ENCODE measurements at places on chromosomes 6 and 20. TPM values are rescaled to one million over a fixed set of nuclear protein-coding genes. Genes with fewer than 3 reads are reported as not detected.

Gene OOEP
- total RNA-seq = not detected

Gene FUCA2
- 69.9 TPM for total RNA-seq

Gene RAET1E
- not detected for total RNA-seq

Gene BNIP5
- total RNA-seq = not detected

Gene TBXT
- not detected for total RNA-seq

Gene HLA-DQA1
- not detected for total RNA-seq

DNA sequence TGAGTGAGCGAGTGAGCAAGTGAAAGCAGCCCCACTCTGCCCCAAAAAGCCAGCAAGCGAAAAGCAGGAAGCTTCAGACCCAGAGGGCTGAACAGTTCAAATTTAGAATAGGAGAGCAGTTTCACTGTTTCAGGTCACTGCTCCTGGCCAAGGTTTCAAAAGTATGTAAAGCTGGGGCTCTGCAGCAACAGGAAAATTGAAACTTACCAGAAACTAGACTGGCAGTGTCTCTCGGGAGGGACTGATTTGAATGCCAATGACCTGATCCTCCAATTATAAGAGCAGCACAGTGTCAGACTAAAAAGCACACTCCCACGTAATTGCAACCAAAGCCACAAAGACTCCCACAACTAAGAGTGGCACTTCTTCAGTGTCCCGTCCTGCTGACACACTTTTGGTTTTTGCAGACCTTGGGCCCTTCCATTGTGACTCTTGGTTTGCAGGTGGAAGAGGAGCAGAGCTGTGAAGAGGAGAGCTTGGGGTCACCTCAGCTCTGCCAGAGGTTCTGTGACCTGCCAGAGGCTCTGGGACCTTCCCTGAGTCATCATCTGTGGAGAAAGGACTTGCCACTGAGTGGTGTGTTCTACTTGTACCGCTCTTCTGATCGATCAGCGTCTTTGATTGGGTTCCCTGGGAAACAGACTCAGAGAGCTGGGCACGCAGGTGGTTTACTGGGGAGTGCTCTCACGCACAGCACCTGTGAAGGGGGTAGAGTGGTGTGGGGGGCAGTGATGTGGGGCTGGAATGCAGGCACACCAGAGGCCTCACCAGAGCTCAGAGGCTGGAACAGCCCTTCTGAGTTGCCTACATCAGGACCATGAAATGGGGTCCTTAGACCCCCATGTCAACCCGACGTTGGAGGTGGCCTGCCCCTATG lies 52.7 kb upstream of the PTGIS start:
- no peak for DNase-seq

DNA sequence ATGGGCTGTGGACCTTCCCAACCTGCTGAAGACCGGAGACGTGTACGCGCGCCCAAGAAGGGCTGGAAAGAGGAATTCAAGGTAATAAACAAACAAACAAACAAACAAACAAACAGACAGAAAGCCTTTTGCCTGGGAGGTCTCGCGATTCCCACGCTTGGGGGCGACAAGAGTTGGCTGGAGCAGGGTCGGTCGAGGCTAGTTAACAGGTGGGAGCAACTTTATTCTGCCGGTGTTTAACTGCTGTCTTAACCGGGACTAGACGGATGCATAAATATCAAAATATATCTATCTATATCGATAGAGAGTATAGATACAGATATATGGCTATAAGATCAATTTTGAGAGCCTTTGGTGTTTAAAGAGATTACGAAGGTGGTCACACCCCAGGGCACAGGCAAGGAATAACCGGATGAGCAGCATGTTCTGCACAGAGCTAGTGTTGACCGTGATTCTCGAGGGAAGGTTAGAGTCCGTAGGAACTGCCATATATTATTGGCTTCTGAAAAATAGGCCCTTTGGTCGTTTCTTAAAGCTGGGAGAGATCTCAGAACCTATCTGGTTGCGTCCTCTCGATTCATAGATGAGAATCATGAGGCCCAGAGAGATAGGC lies 514 bp downstream of the STMND1 start:
- DNase-seq = no peak

GRCh38 chr6:113221850-113222249 lies 635.3 kb upstream of the MARCKS start:
- no peak for DNase-seq

DNA sequence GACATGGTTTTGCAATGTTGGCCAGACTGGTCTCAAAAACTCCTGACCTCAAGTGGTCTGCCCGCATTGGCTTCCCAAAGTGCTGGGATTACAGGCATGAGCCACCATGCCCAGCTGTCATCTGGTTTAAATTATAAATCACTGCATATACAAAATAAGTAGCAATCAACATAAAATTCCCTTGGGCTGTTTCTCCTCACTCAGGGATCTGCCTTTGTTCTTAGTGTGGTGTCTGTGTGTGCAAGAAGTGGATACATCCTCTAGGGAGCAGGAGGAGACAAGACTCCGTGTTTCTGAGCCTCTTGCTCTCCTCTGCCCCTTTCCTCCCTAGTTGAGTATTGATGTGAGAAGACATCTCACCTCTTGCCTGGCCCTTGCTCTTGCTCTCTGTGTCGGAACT lies 65.2 kb upstream of the ADGRF4 start:
- DNase-seq = peak; percentile 41

DNA sequence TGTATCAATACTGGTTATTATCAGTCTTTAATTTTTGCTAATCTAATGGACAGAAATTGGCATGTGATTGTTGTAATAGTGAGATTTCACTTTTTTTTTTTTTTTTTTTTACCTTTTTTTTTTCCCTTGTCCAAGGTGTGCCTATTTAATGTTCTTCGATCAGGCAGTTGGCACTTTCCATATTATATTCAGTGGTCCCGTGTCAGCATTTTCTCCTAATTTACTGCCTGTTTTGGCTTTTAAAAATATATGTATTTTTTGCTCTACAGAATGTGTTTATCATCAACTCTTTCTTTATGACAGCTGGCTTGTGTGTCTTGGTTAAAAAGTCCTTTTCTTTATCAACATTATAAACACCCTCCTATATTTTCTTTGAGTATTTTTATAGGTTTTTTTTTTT lies 39.4 kb downstream of the CDYL start:
- no peak for DNase-seq

GRCh38 chr6:34384321-34385153 lies 7.9 kb downstream of the NUDT3 start:
- no peak for DNase-seq

DNA sequence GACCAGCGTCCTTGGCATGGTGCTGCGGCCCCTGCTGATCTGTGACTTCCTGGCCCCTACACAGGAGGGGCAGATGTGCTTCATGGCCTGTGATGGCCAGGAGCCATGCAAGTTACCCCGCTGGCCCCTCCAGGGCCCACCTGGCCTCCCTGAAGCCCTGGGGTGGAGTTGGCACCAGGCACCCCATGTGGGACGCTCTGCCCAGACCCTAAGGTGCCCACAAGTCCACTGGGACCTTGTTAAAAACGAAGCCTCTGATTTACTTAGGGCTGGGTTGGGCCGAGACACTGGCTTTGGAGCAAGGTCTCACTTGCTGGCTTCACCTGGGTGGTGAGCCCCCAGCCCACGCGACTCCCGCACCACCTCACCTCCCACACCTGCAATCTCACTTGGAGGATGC lies 139.0 kb downstream of the PHACTR3 start:
- no peak for DNase-seq

DNA sequence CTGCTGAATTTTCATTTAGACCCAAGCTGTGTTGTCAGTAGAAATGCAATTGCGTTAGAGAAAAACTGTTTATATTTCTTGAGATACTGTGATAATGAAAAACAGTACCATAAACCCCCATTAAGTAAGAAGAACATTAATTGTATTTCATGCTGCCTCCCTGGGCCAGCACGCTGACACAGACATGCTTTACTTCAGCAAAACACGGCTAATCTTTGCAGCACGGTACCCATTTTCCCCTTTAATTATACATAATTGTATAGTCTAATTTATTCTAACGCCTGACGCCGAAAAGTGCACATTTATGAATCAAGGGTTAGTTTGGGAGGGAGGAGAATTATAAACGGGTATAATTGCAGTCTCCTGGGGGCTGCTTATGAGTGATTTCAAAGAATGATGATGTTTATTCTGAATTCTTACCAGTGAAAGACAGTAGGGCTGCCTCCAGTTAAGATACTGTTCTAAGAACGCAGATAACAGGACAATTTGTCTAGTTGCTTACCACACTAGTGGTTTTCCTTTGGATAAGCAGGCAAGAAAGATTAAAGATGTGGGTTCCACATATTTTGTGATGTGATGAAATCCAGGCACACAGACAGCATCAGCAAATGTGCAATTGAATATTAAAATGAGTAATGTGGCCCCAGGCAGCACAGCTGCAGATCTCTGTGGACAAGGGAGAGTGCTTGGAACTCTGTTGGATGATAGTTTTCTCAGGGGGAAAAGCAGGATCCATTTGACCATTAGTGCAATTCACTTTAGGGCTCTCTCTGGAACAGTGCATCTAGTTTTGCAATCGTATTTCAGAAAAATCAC lies 4.7 kb upstream of the SULF2 start:
- DNase-seq = no peak

DNA sequence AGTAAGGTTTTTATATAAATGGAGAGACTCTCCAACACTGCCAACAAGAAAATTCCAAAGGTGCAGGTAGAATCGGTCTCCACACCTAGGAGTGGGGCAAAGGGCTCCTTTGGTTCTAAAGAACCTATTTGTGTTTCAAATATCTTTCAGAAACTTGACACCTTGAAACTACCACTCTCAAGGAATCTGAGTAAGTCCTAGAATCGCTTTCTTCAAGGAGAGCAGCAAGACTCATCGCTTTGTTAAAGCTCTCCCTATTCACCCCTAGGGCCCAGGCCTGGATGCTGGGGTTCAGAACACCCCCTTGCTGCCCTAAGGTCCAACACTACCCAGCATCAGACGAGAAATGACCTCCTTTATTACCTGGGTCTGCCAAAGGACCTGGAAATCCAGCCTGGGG lies 2.0 kb downstream of the CLIC5 start:
- DNase-seq = no peak

DNA sequence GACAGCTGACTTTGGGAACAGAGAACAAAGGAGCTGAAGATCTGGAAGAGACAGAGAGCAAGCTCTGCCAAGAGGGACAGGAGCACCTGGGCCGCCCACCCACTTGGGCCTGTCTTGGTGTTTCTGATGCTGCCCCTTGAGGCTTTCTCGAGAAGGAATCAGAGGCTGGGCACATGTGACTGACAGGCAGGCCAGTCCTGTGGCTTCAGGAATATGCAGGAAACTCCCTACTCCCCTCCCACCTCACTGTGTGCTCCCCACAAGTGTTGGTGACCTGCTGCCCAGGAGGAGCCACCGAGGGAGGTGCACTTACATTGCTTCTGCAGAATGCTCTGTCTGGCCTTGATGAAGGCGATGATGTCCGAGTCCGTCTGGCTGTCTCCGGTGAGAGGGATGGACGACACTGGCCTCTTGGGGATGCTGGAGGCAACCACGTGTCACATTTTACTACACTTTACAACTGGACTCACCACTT lies 20.9 kb upstream of the KCNK16 start:
- no peak for DNase-seq

- no peak for DNase-seq
Observed at GRCh38 chr6:42566614-42567208, 2.9 kb downstream of the UBR2 start.

DNA sequence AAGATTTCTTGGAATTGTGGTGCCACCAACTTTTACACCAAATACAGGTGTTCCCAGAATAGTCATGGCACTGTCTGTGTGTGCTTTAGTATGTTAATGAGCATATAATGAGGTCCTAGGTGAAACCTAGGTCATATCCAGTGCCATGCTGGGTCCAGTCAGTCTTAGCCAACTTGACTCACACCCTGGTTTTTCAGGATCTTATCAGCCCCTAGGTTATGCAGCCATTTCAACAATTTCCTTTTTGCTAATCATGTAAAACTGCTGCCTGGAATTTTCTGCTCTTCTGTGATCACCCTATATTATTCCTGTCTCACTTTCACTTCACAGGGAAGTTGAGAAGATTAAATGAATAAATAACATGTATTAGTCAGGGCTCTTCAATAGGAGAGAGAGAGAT lies 23.7 kb downstream of the SDHAF4 start:
- no peak for DNase-seq

DNA sequence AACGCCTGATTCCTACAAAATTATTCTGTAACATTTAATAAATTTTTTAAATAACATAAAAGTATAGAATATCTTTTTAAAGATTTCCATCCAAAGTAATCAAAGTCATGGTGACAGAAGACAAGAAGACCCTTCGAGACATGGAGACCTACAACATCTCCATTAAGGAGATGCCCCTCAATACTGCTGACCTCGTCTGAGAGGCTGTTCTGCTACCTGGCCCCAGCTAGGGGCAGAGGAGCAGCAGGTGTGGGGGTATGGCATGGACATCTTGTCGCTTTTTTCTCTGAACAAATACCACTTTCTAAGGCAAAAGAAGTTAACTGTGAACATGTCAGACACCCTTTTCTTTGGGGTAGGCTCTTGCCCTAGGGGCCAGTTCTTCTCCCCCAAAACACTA lies 44.1 kb downstream of the BLOC1S5 start:
- no peak for DNase-seq

DNA sequence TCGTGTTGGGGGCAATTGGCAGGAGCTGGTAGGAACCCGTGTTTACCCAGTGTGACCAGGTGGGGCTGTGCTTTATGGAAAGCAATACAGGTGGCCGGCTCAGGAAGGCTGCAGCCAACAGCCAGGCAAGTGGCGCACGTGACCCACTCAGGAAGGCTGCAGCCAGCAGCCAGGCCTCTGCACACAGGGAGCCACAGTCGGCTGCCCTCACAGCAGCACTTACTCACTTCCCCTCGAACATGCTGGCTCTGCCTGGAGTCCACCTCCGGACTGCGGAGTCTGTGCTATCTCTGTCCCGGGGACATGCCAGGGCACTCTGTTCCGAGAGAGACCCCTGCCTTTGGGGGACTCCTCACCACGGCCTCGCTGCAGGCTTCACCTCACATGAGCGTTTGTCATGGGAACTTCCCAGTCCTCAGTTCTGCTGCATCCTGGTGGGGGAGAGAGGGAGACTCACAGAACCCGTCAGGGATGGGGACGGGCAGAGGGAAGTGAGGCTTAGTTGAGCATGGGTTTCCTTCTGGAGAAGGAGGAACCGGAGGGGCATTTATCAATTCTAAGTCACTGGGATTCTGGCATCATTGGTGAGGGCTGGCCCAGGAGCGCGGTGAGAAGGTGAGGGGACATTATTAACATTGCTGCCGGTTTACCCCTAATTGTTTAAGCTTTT lies 76.8 kb downstream of the TTLL2 start:
- no peak for DNase-seq

GRCh38 chr20:45426320-45427016 lies 10.5 kb downstream of the PIGT start:
- DNase-seq = no peak

GRCh38 chr20:50313827-50314677 lies 123.4 kb downstream of the CEBPB start:
- no peak for DNase-seq

- no peak for DNase-seq
Observed at GRCh38 chr6:73145690-73146089, 79.6 kb downstream of the KHDC1L start.

Data from Caki2 (cell line).